Fibroblast of skin of back (primary cell): ENCODE measurements at places on chromosomes 7 and 10.

DNA sequence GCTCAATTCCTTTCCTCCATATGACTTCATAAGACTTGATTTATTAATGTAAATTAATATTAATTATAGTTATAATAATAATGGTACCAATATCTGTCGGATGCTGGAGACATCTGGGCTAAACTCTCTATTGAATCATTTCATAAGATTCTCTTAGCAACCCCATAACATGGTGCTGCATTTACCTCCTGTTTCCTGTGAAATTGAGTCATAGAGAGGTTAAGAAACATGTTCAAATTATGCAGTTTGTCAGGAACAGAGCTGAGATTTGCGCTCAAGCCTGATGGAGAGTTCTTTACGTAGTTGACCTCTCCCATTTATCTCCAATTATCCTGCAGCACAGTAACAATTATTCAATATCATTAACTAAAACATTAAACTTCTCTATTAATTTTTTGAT, 621.8 kb upstream of the FZD8 start:
- no peak for DNase-seq

DNA sequence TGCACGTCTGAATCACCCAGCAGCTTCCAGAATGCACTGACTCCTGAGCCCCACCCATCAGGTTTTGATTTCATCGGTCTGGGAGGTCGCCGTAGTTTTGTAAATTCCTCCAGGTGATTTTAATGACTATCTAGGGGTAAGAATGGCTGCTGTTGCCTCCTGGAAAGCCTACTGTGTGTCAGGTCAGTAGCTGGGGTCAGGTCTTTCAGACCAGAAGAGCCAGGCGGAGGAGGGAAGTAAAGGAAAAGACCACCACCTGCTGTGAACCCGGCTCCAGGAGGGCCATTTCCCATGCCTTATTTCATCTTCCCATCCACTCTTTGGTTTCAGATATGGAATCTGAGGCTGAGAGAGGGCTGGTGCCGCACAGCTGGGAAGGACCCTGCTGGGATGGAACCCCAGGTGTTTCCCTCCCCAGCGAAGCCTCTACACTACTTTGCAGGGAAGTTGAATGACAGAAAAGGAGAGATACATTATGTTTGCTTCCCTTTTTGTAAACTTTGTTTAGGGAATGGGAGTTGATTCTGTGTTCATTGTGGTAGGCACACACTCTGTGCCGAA, 19.8 kb downstream of the ADAMTS14 start:
- DNase-seq: no peak

GRCh38 chr7:65915921-65916657, 43.2 kb downstream of the VKORC1L1 start:
- DNase-seq: no peak

GRCh38 chr10:3959370-3960325, 174.6 kb upstream of the KLF6 start:
- DNase-seq: no peak

DNA sequence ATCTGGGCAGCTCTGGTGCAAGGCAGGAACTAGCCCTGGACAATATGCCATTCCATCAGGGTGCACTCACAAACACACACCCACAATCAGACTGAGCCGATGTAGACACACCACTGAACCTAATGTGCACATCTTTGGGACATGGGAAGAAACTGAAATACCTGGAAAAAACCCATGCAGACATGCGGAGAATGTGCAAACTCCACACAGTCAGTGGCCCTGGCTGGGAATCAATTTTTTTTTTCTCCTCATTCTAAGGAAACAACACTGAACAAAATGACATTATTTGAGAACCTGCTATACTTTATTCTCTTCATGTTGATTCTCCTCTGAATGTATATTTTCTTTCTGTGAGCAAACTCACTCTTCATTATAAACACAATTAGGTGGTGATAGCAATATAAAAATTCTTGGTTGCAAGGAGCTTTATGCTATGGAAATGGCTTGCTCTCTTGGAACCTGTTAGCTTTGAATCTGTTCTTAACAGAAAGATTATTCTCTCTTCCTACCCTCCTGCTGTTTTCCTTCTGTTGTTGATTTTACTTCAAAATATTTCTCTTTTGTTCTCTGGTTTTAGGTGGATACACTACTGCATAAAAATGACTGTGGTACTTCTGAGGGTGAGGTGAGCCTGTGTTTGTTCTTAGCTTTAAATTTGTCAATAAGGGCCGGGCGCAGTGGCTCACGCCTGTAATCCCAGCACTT, 33.0 kb upstream of the MICU1 start:
- no peak for DNase-seq

DNA sequence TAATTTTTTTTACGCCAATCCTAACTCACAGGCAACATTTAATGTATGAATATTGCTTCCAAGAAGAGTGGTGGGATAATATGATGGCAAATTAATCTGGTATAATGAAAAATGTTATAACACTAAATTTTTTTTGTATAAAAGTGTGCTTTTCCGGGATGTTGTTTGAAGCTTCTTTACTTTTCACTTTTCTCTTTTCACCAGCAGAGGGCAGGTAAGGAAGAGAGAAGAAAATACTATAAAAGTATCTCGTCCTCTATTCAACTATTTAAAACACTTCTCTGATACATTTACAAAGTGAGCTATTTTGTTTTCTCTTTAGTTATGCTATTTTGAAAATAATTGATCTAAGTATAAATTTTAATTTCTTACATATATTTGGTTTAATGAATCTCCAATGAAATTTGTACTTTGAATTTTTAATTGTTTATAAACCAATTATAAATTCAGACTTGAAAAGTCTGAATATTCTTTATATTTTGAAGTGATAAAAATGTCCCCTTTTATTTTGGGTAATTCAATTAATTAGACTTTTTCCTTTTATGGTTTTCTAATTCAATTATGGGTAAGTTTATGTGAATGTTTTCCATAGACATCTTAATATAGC, 20.7 kb upstream of the CFTR start:
- peak; percentile 30 for DNase-seq

DNA sequence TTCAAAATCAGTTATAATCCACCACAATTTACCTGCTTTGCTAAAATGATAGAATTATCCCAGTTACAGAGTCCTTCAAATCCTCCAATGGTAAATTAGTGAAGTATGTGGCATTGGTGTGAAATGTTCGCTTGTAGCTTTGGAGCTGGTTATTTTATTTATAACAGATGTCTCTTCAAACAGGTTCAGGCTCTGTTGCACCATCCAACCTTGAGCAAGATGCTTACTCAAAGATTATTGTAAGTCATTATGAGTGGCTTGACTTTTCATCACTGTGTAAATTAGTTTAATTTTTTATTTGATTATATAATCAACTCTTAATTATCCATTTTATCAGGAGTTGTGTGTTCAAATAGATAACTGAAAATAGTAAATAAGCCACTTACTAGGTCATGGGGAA, 99.4 kb downstream of the BTRC start:
- DNase-seq: no peak
